ENCODE measurements at places on chromosomes 4 and X. TPM values are rescaled to one million over a fixed set of nuclear protein-coding genes. Genes with fewer than 3 reads are reported as not detected.

Gene VCX3A
- total RNA-seq, result not detected

Gene LAMTOR3
- 26.7 TPM for total RNA-seq

Gene CNGA1
- 0.39 TPM for total RNA-seq

Gene POU4F2
- 4.6 TPM for total RNA-seq

Gene TREX2
- total RNA-seq, result 0.77 TPM

DNA sequence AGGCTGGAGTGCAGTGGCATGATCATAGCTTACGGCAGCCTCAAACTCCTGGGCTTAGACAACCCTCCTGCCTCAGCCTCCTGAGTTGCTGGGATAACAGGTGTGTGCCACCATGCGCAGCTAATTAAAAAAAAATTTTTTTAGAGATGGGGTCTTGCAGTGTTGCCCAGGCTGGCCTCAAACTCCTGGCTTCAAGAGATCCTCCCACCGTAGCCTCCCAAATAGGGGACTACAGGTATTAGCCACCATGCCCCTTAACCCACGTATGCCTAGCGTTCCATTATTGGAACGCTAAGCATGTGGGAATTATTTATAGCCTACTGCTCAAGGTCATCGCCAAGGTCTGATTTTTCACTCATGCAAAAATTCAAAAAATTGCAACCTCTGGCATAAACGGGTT is 20.3 kb upstream of the UBE2D3 start:
- no peak for DNase-seq

GRCh38 chr4:17347445-17347844 is 164.4 kb downstream of the QDPR start:
- peak; percentile 45 for DNase-seq

GRCh38 chr4:15649914-15650545 is 5.1 kb downstream of the FBXL5 start:
- DNase-seq, result peak; percentile 87

- no peak for DNase-seq
Measured at GRCh38 chr4:2932321-2932950, 30.8 kb downstream of the NOP14 start.

DNA sequence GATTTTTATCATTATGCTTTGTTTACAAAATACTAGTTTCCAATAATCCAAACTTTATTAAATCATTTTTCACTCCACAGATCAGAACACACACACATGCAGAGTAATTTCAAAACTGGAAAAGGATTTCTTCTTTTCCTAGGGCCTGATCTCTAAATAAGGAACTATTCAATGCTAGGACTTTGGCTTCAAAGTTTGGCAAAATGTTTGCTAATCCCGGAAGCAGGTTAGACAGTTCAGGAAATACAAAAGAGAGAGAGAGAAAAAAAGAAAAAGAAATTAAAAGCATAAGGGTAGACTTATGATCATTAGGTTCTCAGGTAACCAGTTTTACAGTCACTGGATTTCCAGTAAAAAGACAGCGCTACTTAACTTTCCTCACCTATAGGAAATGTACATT is 211.0 kb downstream of the DCLK2 start:
- DNase-seq, result no peak

GRCh38 chr4:39456946-39457763 is 1.6 kb downstream of the RPL9 start:
- DNase-seq, result no peak

DNA sequence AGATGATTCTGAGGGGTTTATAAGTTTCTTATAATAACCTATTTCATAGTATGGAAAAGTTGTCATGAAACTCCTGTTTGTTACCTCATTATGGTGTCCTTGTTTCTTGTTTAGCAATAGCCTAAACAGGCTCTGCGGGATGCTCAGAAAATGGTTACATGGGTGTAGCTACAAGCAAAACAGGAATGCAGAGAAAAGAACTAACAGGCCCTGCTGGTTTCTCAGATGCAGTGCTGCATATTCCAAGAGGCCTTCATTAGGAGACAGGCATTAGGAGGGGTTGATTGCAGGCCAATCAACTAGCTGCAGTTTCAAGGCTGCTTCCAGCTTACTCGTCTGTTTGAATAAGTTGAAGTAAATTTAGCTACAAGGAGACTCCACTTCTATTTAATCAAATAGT is 37.6 kb upstream of the HPGD start:
- no peak for DNase-seq

DNA sequence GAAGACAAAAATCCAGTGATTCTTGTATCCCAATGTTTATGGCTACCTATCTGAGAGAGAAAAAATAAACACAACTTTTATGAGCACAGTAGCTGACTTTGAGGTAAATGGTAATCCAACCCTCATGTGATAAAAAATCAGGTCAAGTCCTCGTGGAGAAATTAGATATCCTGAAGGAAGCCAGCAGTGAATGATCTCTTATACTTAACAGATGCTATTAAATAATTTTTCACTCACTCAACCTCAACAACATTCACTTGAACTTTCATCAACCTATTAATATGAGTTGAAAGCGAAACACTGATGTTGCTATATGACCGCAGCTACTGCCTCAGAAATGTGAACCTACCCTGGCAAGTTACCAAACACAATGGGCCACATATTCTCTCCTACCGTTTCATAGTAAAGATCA is 105.4 kb downstream of the GPC3 start:
- no peak for DNase-seq

DNA sequence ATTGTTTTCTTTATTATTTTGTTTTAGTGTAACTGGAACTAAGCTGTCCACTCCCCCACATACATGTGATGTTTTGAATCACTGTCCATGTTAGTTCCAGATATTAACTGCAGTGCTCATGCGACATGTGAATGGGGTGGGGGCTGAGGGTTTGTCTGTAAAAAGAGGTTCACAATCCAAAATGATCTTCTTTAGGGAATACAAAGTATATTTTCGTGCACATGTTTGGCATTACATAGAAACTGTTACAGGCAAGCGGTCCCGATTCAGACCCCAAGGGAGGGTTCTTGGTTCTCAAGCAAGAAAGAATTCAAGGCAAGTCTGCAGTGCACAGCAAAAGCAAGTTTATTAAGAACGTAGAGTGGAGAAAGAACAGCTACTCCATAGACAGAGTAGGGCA is 296.5 kb upstream of the CLNK start:
- DNase-seq, result no peak

DNA sequence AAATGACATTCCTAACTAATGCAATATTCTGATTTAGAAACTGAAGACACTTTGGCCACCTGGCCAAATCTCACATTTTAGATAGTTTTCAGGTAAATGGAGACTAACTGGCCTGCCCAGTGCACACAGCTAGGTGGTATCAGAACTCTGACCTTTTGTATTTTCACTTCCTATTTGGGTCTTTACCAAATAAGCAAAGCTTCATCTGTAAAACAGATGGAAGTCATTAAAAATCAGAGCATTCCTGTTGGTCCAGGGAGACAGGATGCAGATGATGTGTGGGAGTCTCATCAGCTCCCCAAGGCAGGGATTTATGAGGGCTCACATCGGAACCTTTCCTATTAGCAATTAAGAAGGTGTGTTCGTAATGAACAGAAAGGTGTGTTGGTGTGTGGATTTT is 57.7 kb downstream of the ARHGAP10 start:
- DNase-seq, result no peak

Data from A673 (cell line).